ENCODE measurements at places on chromosomes 1 and 21.

- DNase-seq, result no peak
Observed at GRCh38 chr1:19759740-19760089, 40.0 kb downstream of the TMCO4 start.

DNA sequence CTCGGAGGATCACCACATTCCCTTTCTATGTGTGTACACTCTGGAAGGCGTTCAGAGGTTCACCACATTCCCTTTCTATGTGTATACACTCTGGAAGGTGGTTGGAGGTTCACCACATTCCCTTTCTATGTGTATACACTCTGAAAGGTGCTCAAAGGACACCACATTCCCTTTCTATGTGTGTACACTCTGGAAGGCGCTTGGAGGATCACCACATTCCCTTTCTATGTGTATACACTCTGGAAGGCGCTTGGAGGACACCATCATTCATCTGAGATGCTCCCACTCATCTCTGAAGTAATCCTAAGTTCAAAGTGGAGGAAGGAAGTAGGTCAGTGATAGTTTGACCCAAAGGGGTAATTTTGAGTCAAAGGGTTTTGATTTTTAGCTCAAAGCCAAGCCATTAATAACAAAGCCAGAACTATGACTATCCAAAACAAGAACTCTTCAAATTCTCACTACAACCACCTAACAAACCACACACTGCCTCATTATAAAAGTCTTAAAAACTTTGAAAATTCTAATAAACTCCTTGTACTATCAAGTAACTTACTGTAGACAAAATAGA is 32.9 kb downstream of the NRIP1 start:
- no peak for DNase-seq

DNA sequence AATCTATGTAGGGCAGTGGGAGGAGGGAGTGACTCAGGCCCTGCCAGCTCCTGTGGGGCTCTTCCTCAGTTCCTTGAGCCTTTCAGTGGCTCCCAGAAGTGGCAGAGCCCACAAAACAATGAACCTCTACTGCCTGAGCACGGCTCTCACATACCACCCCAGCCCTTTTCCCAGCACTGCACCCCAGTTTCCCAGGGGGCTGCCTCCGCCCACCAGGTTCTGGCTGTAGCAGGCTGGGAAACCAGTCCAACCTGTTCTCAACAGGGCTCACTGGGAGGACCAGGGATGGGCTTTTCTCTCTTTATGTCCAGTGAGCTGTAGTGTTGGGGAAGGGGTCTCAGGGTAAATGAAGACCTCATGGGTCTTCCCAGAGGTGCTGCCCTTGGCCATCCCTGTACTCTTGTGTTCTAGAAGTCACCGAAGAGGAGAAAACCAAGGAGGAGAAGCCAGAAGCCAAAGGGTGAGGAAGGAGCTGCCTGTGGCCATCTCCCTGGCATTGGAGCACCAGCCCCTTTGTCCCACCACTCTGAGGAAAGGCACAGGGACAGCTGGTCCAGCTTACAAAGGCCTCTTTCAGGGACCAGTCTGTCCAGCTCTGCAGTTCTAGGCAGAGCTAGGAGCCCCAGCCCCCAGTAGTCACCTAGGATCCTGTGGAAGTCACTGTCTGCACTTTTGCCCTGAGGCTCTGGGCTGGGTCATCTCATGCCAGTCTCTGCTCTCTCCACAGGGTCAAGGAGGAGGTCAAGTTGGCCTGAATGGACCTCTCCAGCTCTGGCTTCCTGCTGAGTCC is 3.5 kb downstream of the MARCKSL1 start:
- DNase-seq, result no peak

GRCh38 chr1:159040206-159040605 is 30.5 kb downstream of the IFI16 start:
- no peak for DNase-seq

DNA sequence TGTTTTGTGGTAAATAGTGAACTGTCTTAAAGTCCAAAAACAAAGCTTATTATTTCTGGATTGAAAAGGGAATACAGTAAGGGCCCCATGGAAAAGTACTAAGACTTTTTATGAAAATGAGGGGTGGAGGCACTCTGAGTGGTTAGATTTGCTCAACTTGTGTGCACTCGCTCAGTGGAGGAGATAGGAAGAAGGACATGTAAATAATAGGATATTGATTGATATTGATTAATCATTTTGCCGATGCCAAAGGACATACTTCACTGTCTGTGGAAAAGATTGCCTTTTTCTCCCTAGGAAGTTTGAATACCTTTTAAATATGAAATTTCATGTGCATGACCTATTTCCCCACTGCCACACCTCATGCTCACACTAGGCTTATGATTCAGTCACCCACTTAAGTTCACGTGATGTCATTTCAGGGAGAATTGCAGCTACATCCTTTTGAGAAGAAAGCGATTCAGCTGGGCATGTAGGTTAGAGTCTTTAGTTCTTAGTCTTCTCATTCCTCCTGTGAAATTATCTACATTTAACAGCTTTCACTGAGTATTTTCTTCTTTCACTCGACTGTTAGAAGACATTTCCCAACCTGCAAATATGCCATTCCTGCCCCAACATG is 5.0 kb downstream of the MTR start:
- no peak for DNase-seq

- no peak for DNase-seq
Observed at GRCh38 chr1:156246241-156246780, 1.5 kb downstream of the PAQR6 start.

DNA sequence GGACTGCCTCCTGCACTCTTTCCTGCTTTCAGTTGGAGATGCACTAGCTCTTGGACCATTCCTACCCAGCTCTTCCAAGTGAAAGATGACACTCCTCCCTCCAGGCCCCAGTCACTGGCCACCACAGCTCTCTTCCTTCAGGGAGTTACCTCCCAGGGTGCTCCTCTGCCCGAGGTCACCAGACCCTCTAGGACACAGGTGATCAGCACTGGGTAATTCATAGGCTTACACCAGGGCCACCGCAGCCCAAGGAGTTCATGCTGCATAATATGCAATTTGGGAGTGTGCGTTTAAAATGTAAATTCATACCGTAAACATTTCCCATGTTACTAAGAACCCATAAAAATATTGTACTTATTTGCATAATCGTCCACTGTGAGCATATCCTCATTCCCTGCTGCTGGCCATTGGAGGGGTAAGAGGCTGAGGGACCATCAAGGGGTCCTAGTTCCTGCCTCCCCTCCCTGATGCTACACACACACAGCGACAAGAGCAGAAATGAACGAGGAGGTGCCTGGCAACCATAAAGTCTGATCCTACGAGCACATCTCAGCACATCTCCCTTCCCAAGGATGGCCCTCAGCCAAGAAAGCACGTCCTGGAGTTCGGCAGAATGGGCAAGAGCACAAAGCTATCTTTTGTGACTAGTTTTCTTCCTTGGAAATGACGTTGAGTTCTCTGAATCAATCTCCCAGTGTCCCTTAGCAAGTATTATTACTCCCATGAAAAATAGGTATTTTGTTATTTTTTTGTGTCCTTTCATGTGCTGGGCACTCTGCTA is 222.9 kb upstream of the RAB4A start:
- DNase-seq, result no peak

- DNase-seq, result no peak
Observed at GRCh38 chr1:110676970-110677369, 2.2 kb upstream of the KCNA3 start.

- DNase-seq, result no peak
Observed at GRCh38 chr1:56898879-56899278, 44.3 kb downstream of the C8A start.

GRCh38 chr21:26954662-26955121 is 12.2 kb downstream of the ADAMTS5 start:
- no peak for DNase-seq

GRCh38 chr1:108199201-108199691 is 897 bp downstream of the SLC25A24 start:
- DNase-seq, result no peak

- DNase-seq, result no peak
Observed at GRCh38 chr1:166136222-166136621, 30.6 kb downstream of the FAM78B start.

- DNase-seq, result no peak
Observed at GRCh38 chr1:24289937-24290595, 29.1 kb upstream of the GRHL3 start.

Data from activated CD4-positive, alpha-beta T cell treated with anti-CD3 and anti-CD28 coated beads, Interleukin-2, amount 50 U/mL, for 4 hours (primary cell).